IPS DF 6.9 (cell line): ENCODE measurements at places on chromosomes 4 and X.

GRCh38 chrX:110847334-110847733 is 51.7 kb upstream of the CHRDL1 start:
- H3K4me3 ChIP-seq: no peak overlapping the region
- no peaks in the 10 kb centered on the region for H3K36me3 ChIP-seq
- H3K27me3 ChIP-seq: no peaks in the 10 kb centered on the region
- DNase-seq: no peak
- H3K4me1 ChIP-seq: no peaks in the 10 kb centered on the region

DNA sequence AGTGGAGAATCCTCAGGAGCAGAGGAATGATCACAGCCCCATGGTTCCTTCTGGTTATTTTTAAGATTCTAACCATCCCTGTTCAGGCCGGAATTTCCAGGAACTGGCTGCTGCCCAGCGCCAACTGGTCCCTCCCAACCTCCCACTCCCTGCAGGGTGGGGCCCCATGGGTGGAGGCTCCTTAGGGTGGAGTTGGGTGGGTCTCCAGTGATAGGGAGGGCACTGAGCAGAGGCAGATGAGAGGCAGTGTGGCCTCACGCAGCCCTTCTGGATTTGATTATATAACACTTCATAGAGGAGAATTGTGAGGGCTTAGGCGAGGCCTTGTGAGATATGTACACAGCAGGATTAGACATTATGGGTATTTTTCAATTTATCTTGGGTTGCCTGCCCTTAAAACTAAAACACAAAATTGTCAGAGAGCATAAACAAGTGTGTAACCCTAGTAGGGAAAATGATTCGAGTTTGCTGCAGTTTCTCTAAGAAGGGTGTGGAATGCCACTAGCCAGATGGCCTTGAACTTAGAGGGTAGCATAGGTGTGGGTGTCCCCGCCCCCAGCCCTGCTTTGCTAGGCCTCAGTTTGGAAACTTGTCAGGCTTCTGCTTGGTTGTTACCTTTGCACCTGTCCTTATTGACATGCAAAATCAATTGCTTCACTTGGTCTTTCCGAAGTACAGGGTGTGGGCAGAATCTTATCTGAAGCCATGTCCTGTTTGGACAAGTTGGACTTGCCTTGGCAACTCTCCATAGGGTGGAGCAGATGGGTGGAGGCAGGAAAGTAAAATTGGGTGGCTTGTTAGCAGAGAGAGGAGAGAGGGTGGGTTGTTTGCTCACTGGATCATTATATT is 9.4 kb downstream of the KLF3 start:
- no peak for DNase-seq
- no peak overlapping the region for H3K4me3 ChIP-seq
- H3K27ac ChIP-seq: no peak overlapping the region
- peaks cover 17% of the 10 kb centered on the region for H3K4me1 ChIP-seq
- no peaks in the 10 kb centered on the region for H3K36me3 ChIP-seq

- H3K4me3 ChIP-seq: no peak overlapping the region
- H3K27ac ChIP-seq: no peak overlapping the region
- no peaks in the 10 kb centered on the region for H3K27me3 ChIP-seq
- DNase-seq: no peak
- H3K4me1 ChIP-seq: no peaks in the 10 kb centered on the region
Measured at GRCh38 chr4:159600061-159600460, 497.2 kb downstream of the RAPGEF2 start.

DNA sequence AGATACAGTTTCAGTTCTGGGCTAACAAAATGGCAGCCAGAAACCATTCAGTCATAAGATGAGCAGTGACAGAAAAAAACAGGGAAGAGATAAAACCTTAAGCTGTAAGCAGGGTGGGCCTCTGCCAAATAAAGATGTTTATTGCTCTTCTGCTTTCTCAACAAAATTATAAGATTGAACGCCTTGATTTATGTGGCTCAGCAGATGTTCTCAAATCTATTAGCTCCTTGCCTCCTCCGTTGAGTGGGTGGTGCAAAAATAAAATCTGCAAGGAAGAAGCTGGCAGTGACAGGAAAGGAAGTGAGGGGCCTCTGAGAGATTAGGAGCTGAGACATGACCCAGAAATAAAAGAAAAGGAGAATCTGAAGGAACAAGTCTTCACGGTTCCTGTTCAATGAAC is 206.6 kb downstream of the PTTG2 start:
- no peak for DNase-seq
- H3K27ac ChIP-seq: no peak overlapping the region
- H3K36me3 ChIP-seq: no peaks in the 10 kb centered on the region
- no peaks in the 10 kb centered on the region for H3K4me1 ChIP-seq
- no peaks in the 10 kb centered on the region for H3K27me3 ChIP-seq

DNA sequence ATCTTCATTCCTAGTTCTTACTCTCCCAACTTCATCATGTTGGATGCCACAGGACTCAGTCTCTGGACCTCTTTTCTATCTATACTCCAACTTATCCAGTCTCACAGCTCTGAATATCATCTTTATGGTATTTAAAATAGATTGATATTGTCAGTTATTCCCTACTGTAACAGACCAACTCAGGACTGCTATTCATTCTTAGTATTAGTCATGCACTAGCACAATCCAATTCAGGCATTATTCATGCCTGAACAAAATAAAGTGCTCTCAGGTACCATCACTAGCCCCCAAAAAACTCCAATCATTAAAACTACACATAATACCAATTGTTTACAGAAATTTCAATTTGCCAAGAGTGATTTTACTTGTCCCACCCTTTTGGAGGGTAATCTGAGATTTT is 37.7 kb downstream of the FRYL start:
- no peak for DNase-seq
- H3K27ac ChIP-seq: no peak overlapping the region
- H3K4me3 ChIP-seq: no peak overlapping the region
- no peaks in the 10 kb centered on the region for H3K27me3 ChIP-seq
- H3K4me1 ChIP-seq: peaks cover 4% of the 10 kb centered on the region

GRCh38 chrX:7316887-7317286 is 168.9 kb upstream of the PUDP start:
- no peaks in the 10 kb centered on the region for H3K36me3 ChIP-seq
- H3K27ac ChIP-seq: no peak overlapping the region
- H3K27me3 ChIP-seq: no peaks in the 10 kb centered on the region
- DNase-seq: no peak
- no peak overlapping the region for H3K4me3 ChIP-seq

DNA sequence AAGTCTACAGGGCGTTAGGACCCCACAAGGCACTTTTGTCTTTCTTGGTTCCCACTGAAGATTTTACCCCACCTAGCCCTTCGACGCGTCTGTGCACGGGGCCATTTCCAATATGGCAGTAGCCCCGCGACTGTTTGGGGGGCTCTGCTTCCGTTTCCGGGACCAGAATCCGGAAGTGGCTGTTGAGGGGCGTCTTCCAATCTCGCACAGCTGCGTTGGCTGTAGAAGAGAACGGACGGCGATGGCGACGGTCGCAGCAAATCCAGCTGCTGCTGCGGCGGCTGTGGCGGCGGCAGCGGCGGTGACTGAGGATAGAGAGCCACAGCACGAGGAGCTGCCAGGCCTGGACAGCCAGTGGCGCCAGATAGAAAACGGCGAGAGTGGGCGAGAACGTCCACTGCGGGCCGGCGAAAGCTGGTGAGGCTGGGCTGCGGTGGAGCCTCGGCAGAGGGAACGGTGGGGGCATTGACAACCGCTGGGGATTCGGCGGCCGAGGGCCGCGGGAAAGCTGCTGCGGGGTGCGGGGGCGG is at the start of gene USP11:
Gene USP11, plus strand, starts transcription at position 207 of the 530 bp plus-strand sequence. Its CDS starts 35 bp downstream, at position 242.
- H3K4me1 ChIP-seq: peaks cover 3% of the 10 kb centered on the region; the same call in 1 of the 2 replicates
- DNase-seq: peak; percentile 25
- H3K4me3 ChIP-seq: peak within 1 kb of the TSS; percentile 81; the same call in 1 of the 2 replicates
- no peaks in the 10 kb centered on the region for H3K27me3 ChIP-seq

DNA sequence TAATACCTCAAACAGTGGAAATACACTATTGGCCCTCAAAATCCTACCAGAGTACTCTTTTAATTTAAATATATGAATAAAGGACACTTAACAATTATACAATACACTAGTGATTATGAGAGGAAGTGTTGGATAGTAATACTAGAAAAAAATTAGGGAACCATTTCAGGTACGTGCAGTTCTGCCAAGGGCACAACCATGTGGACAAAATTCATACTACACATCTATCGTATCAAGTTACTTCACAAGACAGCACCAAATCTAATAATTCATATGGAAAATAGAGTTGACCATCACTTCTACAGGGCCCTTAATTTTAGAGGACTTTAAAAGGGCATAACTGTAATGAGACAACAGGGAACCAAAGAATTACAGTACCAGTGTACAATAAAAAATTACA is 69.2 kb upstream of the ZCCHC13 start:
- H3K36me3 ChIP-seq: no peaks in the 10 kb centered on the region
- H3K27ac ChIP-seq: no peak overlapping the region
- H3K4me3 ChIP-seq: no peak overlapping the region
- H3K27me3 ChIP-seq: no peaks in the 10 kb centered on the region
- no peak for DNase-seq

DNA sequence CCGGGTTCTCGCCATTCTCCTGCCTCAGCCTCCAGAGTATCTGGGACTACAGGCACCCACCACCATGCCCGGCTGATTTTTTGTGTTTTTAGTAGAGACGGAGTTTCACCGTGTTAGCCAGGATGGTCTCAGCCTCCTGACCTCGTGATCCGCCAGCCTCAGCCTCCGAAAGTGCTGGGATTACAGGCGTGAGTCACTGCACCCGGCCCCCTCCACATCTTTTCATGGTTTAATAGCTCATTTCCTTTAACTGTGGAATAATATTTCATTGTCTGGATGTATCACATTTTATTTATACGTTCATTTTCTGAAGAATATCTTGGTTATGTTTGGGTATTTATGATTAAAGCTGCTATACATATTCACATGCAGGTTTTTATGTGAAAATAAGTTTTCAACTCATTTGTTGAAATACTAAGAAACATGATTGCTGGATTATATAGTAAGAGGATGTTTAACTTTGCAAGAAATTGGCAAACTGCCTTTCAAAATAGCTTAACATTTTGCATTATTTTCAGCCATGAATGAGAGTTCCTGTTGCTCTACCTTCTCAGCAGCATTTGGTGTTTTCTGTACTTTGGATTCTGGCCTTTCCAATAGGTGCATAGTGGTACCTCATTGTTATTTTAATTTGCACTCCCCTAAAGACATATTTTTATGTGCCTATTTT is 591.9 kb downstream of the TECRL start:
- DNase-seq: no peak
- H3K4me1 ChIP-seq: no peaks in the 10 kb centered on the region
- no peaks in the 10 kb centered on the region for H3K36me3 ChIP-seq
- H3K27me3 ChIP-seq: no peaks in the 10 kb centered on the region
- H3K4me3 ChIP-seq: no peak overlapping the region
- no peak overlapping the region for H3K27ac ChIP-seq

GRCh38 chr4:90603540-90603939 is 476.3 kb downstream of the CCSER1 start:
- no peaks in the 10 kb centered on the region for H3K36me3 ChIP-seq
- no peak overlapping the region for H3K4me3 ChIP-seq
- H3K27ac ChIP-seq: no peak overlapping the region
- H3K4me1 ChIP-seq: no peaks in the 10 kb centered on the region

DNA sequence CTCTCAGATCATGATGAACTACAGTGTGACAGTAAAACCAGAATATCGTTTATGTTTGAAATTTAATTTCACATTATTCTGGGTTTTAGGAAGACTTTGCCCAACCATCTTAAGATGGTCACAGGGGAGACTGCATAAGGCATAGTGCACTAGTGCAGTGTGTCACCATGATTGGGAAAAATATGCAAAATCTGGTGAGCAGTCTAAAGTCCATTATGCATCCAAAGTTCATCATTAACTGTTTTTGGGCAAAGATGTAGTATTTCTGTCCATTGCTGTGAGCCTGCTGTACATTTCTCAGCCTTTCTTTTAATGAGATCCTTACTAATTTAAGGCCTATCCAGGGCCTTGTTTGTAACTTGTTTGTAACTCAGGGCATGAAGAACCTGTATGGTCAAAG is 11.3 kb upstream of the MFAP3L start:
- H3K27ac ChIP-seq: no peak overlapping the region
- H3K27me3 ChIP-seq: no peaks in the 10 kb centered on the region
- no peaks in the 10 kb centered on the region for H3K4me1 ChIP-seq

- no peaks in the 10 kb centered on the region for H3K27me3 ChIP-seq
- no peaks in the 10 kb centered on the region for H3K4me1 ChIP-seq
- H3K27ac ChIP-seq: no peak overlapping the region
- no peak for DNase-seq
Measured at GRCh38 chrX:150616863-150617198, 48.4 kb downstream of the MTM1 start.

GRCh38 chr4:899556-899906 is 32.6 kb downstream of the GAK start:
- no peak overlapping the region for H3K27ac ChIP-seq
- no peaks in the 10 kb centered on the region for H3K4me1 ChIP-seq
- H3K27me3 ChIP-seq: no peaks in the 10 kb centered on the region
- DNase-seq: no peak
- H3K36me3 ChIP-seq: peaks cover 5% of the 10 kb centered on the region; the same call in 1 of the 2 replicates

DNA sequence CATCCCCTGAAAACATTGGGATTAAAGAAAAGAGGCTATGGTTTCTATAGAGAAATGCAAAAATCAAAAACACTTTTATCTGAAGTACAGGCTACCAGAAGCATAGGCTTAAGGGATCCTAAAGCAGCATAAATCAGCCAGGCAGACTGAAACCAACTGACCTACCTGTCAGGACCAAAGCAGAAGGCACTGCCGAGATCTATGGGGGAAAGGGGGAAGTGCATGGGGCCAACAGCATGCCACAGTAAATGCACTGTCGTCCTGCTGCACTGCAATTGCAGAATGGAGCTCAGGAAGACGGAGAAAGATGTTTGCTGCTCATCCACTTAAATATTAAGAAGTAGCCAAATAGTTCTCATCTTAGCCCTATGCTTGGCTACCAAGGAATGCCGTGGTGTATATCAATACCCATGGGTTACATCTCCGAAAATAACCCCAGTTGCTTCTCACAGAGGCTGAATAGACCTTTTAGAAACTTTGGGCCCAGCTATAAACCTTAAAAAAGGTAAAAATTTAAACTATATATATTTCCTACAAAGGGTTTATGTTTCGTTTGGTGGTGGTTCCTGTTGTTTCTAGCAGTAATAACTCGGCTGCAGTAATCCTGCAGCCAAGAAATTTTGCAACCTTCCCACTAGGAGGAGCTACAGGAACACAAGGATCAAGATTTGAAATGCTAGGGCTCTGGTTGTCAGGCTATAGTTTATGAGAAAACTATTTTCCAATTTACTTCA is 312.2 kb upstream of the DIAPH2 start:
- no peak overlapping the region for H3K27ac ChIP-seq
- H3K27me3 ChIP-seq: no peaks in the 10 kb centered on the region

- no peaks in the 10 kb centered on the region for H3K27me3 ChIP-seq
- DNase-seq: no peak
- no peaks in the 10 kb centered on the region for H3K4me1 ChIP-seq
- no peaks in the 10 kb centered on the region for H3K36me3 ChIP-seq
Measured at GRCh38 chrX:100316987-100317386, 93.1 kb downstream of the PCDH19 start.

DNA sequence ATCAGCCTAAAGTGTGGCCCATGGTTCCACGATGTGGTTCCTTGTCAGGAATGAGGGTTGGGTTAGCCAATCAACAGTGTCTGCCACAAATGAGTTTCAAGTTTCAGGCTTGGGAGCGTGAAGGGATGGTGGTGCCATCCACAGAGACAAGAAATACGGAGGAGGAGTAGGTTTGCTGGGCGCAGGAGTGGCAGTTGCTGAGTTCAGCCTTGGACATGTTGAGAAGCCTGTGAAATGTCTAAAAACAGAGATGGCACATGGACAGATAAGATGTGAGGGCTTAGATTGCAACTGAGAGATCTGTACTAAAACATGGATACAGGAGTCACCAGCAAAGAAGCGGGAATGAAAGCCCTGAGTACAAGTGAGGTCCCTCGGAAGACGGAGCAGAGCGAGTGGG is 481.0 kb downstream of the BCOR start:
- H3K27ac ChIP-seq: no peak overlapping the region
- no peaks in the 10 kb centered on the region for H3K27me3 ChIP-seq
